ENCODE measurements at places on chromosomes 4 and X.

DNA sequence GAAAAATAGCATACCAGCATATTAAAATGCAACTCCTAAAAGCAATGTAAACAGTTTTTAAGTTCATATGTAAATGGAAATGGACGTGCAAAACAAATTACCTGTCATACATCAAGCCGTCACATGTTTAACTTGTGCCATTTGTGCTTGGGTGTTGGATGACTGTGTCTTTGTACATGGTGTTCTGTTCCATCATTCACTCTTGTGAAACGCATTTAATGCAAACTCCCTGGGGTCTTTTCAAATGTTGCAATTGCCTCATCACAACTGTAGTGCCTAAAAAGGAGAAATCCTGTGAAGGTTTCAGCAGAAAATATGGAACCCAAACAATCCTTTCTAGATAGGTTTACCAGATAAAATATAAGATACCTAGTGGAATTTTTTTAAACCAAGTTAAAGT, 52.4 kb downstream of the PHOX2B start:
- DNase-seq, result no peak

GRCh38 chrX:154349979-154350378, 24.5 kb downstream of the FLNA start:
- no peak for DNase-seq

DNA sequence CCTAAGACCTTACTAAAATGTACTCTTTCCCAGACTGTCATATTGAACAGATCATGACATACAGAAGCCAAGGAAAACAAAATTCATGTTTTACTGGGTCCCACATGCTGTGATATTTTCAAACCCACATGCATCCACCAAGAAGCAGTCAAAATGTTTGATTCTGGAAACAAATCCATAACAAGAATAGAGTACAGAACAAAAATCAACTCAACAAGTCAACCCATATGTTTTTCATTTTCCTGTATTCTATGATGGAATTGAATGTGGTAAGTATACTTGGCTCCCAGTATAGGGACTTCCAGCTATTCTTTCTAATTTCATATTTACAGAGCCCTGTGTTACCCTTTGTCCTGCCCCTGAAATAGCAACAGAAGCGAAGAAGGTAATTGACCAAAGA, 106.8 kb downstream of the COL25A1 start:
- no peak for DNase-seq

DNA sequence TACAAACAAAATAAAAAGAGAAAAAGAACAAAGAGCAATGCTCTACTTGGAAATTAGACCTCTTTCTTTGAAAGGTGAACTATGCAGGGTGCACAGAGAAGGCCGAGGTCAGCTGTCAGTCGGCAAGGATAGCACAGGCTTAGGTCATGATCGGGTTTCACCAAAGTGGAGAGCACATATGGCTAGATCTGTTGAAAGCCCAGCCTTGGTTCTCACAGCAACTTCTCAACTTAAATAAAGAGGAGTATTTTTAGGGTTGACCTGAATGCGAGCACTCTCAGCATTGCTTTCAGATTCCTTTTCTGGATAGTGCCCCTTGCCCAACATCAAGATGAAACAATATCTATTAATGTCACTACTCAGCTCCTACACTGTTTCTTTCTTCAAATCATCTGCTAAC, 122.9 kb upstream of the GPC4 start:
- DNase-seq, result no peak

- peak; percentile 47 for DNase-seq
Observed at GRCh38 chr4:4856071-4857000, 3.1 kb upstream of the MSX1 start.

- no peak for DNase-seq
Observed at GRCh38 chrX:36957425-36958328, 50.5 kb upstream of the FAM47C start.

DNA sequence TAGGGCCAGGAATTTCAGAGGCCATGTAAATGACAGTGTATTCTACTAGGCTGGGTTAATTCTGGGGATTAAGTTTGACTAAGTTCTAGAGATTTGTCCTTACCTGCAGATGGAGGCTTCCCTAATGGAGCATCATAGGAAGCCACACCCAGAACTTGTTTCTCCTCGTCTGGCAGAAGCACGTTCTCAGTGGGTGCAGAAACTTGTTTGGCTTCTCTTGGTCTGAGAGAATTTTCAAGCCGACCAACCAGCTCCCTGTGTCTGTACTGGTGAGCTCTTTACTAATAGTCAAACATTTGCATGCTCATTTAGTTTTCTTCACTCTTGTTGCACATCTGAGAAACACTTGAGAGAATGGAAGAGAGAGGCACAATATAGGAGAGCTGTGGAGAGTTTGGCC, 907 bp upstream of the ATP10D start:
- no peak for DNase-seq

- DNase-seq, result no peak
Observed at GRCh38 chr4:10105421-10105820, 11.2 kb downstream of the WDR1 start.

- DNase-seq, result no peak
Observed at GRCh38 chr4:173056271-173056670, 112.3 kb upstream of the GALNT7 start.

- DNase-seq, result no peak
Observed at GRCh38 chrX:5876984-5877596, 351.6 kb downstream of the NLGN4X start.

DNA sequence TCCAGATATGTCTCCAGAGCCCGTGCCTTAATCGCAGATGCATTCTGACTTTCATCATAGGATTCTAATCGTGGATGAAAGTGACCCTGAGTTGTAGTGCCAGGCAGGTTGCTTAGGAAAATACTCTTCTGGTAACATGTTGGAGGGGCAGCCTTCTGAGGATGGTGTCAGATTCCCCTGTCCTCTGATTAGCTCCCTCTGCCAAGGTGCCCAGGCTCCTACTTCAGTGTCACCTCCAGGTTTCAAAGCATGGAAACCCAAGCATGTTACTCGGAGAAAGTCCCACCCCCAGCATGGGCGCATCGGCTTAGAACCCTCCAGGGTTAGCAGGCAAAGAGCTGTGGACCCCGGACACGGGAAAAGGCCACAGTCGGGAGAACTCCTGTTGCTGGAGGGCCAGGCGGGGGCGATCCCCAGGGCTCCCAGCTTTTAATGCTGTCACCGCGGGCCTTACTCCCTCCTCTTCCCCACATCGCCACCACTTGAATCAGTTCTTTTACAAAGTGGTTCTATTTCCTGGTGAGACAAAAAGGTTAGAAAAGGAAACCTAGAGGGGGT, 44.5 kb downstream of the TRIM2 start:
- DNase-seq, result no peak

DNA sequence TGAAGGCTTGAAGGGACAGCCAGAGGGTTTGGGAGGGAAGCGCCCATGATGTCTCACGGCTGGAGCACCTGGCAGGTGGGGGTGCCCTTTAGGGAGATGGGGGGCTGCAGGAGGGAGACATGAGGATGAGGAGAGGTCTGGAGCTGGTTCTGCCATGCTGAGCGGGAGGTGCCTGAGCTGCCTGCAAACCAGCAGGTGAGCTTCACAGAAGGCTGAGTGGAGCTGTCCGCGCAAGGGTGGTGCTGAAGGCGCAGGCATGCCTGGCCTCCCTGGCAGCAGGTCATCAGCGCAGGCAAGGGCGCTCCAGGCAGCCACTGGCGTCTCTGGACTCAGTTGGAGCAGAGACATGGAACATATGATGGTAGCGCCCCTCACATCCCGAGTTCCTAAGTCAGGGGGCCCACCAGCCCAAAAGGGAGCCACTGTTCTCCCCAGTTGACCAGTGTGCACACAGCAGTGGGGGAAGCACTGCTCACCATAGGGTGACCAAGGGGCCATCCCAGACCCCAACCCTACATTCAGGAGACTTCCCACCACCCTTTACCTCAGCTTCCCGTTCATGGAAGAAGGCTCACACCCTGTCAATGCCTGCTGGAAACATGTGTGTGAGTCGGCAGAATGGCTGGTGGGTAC, 25.8 kb downstream of the ADRA2C start:
- DNase-seq, result no peak

DNA sequence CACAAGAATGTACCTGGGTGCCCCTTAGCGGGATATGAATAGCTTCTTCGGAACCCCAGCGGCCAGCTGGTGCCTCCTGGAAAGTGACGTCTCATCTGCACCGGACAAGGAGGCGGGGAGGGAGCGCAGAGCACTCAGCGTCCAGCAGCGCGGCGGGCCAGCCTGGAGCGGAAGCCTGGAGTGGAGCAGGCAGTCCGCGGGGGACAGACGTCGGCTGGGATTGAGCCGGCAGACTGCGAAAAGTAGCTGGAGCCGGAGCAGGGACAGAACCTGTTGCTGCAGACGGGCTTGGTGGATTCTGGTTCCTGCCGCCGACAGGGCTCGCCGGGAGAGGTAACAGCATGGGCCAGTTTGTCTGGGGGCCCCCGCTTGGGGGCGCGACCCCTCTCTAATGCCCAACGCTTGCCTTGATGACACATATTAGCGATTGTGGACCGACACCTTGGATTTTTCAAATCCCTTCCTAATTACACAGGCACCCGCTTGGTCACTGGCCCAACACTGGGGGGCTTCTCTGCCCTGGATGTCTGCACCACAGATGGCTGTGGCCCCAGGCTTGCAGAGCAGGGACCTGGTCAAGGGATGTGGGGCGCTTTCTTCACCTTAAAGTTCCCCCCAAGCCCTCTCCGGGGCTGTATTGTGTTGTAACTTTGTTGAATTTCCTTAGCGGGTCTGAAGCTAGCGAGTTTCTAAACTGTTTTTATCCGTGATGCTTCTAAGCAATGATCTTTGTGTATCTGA, at the start of gene NPFFR2:
NPFFR2 (plus strand) TSS at position 133 of the 741 bp plus-strand sequence. CDS start 96,592 bp downstream, outside the sequence.
- DNase-seq, result peak; percentile 15

DNA sequence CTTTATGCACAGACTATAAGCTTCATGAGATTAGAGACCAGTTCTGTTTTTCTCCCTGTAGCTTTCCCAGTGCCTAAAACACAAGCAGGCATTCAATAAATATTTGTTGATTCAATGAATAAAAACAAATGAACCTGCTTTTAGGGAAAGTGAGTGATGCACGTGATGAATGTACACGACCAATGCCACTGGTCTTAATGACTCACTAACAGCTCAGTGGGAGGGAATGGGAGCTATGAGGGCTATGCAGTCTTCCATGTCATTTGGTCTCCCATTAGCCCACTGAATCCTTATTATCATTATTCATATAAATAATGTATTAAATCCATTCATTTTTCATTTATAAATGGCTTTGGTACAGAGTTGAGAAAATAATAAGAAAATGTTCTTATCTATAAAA, 247.4 kb downstream of the FBXO8 start:
- no peak for DNase-seq

GRCh38 chr4:156606554-156607477, 364.8 kb downstream of the PDGFC start:
- DNase-seq, result no peak

DNA sequence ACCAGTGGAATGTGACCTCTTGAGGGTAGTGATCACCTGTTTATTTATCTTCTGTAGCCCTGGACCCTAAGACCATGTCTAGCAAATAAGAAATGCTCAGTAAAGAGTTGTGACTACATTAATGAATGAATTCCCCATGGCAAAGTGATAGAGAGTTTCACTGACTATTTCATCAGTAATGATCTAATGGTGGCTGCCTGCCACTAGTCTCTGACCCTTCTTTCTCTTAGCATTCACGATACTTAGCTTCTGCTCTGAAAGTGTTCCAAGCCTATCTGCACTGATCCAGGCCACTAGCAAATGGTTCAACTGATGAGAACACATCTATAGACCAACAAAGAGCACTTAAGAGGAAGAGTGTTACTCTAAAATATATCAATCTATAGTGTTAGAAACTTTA, 50.0 kb upstream of the RASGEF1B start:
- DNase-seq, result no peak

DNA sequence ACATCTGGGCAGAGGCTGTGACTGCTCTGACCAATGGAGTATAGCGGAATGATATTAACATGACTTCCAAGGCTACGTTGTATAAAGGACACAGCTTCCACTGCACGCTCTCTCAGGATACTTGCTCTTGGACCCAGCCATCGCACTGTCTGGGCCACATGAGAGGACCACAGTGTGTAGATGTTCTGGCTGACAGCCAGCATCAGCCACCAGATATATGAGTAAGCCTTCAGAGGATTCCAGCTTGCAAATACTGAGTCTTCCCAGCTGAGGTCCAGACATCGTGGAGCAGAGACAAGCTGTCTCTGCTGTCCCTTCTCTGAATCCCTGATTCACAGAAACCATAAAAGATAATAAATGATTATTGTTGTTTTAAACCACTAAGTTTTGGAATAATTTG, 146.8 kb upstream of the USP9X start:
- DNase-seq, result no peak

GRCh38 chrX:69844636-69845035, 205.1 kb downstream of the AWAT2 start:
- DNase-seq, result no peak

GRCh38 chrX:8673201-8673600, 58.7 kb downstream of the ANOS1 start:
- DNase-seq, result no peak

- no peak for DNase-seq
Observed at GRCh38 chr4:112076919-112077608, 68.2 kb upstream of the FAM241A start.

DNA sequence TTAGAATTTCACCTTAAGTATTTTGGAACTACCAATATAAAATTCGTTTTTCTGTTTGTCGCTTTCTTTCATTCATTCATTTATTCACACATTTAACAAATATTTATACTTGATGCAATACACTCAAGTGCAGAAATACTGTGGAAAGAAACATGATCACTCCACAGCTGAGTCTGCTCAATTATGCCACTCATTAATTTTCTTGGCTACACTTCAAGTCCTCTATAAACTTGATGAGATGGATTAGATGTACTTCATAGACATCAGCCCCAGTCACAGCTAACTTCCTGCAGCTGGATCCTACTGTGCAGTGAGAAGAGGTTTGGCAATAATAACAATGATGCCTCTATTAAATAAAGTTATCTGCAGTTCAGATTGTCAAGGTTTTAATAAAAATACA, 208.1 kb downstream of the PDGFC start:
- DNase-seq, result no peak

- DNase-seq, result no peak
Observed at GRCh38 chrX:147069926-147070325, 255.4 kb upstream of the CXorf51A start.

DNA sequence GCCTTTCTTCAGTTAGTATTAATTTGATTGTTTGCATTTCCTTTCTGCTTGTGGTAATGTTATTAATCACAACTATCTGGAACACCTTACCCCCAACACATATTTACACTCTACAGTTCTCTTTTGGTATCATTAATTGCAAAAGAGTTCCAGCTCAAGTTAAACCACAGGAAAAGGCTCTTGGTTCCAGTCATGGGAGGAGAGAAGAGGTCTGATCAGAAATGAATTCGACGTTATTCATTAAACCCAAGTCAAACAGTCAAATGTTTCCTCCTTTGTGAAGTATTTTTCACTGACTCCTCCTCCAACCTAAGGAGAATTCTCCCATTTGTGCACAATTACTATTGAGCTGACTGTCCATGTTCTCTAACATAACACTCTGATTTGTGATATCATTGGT, 91.4 kb downstream of the SLC39A8 start:
- DNase-seq, result no peak

- DNase-seq, result no peak
Observed at GRCh38 chr4:4663028-4663427, 121.2 kb upstream of the STX18 start.

- no peak for DNase-seq
Observed at GRCh38 chrX:2823795-2824386, 4.8 kb upstream of the GYG2 start.

All from frontal cortex (tissue), 4 donors.